ENCODE measurements at places on chromosomes 12 and 14. TPM values are rescaled to one million over a fixed set of nuclear protein-coding genes. Genes with fewer than 3 reads are reported as not detected.

GRCh38 chr12:132604668-132605441, 5.5 kb downstream of the LRCOL1 start:
- no peak for DNase-seq

DNA sequence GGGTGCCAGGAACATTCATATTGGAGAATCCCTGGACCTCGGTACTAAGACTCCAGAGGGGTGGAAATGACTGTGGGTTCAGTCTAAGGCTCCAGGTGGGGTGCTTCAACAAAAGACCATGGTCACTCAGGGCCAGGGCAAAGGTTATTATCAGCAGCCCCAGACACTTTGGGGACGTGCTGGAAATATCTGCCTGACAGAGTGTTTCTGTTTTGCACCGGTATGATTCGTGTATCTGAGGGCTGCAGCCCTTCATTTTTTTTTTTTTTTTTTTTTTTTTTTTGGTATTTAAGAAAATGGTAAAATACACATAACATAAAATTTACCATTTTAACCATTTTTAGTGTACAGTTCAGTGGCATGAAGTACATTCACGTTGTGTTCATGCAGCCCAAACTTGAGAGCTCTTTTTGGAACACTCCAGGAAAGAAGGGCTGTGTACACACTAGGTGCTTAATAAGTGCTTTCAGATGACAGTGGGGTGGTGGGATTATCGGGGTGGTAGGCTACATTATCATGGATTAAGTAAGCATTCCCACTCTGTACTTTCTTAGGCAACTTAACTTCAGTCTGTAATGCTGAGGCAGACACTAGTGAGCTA, 120.3 kb downstream of the CHST11 start:
- no peak for DNase-seq

GRCh38 chr14:49687942-49688700, at the start of gene POLE2:
POLE2 (minus strand) TSS chr14:49688214; CDS start chr14:49688203, 11 bp downstream.
- DNase-seq = peak; percentile 67

DNA sequence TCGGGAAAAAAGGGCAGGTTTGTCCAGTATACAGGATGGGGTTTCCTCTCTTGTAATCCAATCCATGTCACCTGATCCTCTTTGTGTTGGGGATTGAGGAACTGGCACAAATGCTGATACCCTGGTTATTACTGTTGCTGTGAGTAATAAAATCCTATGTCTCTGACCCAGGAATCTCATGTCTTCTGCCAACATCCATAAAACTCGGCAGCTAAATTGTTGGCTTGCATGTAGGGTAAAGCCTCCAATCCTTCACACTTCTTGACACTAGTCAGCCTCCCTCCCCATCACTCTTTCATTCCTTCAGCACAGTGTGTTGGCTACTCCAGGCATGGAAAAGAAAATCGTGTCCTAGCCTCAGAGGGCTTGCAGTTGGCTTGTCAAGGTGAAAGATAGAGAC, 9.2 kb upstream of the NOS1 start:
- DNase-seq = no peak

GRCh38 chr14:62027958-62028357, 265.7 kb downstream of the SNAPC1 start:
- no peak for DNase-seq

- DNase-seq = no peak
Measured at GRCh38 chr14:55133416-55133815, 4.4 kb downstream of the LGALS3 start.

- no peak for DNase-seq
Measured at GRCh38 chr12:117749431-117749830, 219.4 kb downstream of the KSR2 start.

PRICKLE1 gene
- total RNA-seq = 10.2 TPM

NELL2 gene
- total RNA-seq = 8.1 TPM

POC1B gene
- total RNA-seq = 32.3 TPM

KRT72 gene
- total RNA-seq = not detected

GSC gene
- not detected for total RNA-seq
